ENCODE measurements at places on chromosomes 6 and 20. TPM values are rescaled to one million over a fixed set of nuclear protein-coding genes. Genes with fewer than 3 reads are reported as not detected.

LST1 gene
- total RNA-seq, result not detected

KIAA0408 gene
- 0.25 TPM for total RNA-seq

TREM1 gene
- 0.34 TPM for total RNA-seq

GRCh38 chr6:154487367-154488247, 22.9 kb downstream of the CNKSR3 start:
- no peaks in the 10 kb centered on the region for H3K27me3 ChIP-seq
- peaks cover 24% of the 10 kb centered on the region for H3K4me1 ChIP-seq
- DNase-seq, result no peak
- no peak overlapping the region for H3K4me3 ChIP-seq

- DNase-seq, result no peak
- H3K27me3 ChIP-seq, result peaks cover 9% of the 10 kb centered on the region
These were observed 6.8 kb upstream of the PI16 start for GRCh38 chr6:36947570-36948351.

- H3K4me3 ChIP-seq, result no peak overlapping the region
- H3K27me3 ChIP-seq, result peaks cover 4% of the 10 kb centered on the region
- DNase-seq, result no peak
- no peak overlapping the region for H3K27ac ChIP-seq
These were observed 262.6 kb downstream of the NKAIN2 start for GRCh38 chr6:124066269-124066668.

DNA sequence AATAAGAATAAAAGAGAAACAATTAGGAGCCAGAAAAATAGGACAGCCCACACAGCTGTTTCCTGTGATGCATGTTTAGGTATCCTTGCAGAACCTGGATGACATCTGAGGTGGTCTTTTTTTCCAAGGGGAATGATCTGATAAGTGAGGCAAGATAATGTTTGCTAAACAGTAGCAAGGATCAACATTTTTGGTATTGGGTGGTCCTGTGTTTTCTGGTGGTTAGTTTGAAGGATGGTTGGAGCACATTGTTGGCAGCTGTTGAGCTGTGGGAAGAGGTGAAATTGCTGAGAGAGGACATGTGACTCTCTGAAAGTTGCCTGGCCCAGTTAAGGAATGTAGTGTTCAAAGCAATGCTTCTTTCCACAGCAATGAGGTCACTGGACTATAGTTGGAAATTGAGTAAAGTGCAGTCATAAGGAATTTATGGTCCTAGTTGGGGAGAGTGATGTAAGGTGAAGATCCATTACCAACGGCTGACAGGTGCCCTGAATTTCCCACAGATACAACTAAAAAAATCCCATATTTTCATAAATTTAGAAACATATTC, 270.2 kb upstream of the IMPG1 start:
- no peaks in the 10 kb centered on the region for H3K36me3 ChIP-seq
- H3K4me3 ChIP-seq, result no peak overlapping the region
- H3K27me3 ChIP-seq, result no peaks in the 10 kb centered on the region
- no peak for DNase-seq
